ENCODE measurements at places on chromosomes 7 and 10.
A peak's percentile ranks its signal among the peaks of the same experiment; 100 is the strongest.

DNA sequence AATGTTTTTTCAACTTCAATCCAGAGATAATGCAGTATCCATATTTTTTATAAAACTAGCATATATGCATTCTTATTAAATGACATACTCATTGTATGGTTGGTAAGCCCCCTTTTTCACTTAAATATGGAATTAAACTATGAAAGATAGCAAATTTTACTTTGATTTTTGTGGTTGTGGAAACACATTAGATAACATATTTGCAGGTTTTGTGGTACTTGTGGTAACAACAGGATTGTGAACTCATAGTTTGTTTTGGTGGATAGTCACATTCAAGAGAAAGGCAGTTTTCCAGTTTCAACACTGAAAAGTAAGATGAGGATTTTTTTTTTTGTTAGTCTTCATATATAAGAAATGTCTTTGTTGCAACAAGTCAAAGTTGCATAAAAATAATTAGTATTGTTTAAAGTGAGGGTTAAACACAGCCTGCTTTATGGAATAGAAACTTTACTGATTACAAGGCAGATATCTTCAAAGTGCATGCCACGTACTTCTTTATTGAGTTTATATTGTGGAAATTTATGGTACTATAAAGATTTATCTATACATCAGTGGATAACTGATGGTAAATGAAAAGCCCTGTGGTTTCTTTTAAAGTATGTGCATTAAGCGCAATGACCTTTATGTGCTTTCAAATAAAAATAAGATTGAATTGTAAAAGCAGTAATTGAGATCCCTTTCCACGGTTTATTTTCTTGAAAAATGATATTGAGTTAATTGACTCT lies 39.7 kb upstream of the SEMA3D start:
- DNase-seq, result peak; percentile 10

GRCh38 chr7:15862016-15862780 lies 175.7 kb upstream of the MEOX2 start:
- DNase-seq, result no peak

GRCh38 chr7:41735206-41735605 lies 32.3 kb upstream of the INHBA start:
- DNase-seq, result no peak

GRCh38 chr10:123331438-123331837 lies 177.2 kb downstream of the BUB3 start:
- peak; percentile 8 for DNase-seq

DNA sequence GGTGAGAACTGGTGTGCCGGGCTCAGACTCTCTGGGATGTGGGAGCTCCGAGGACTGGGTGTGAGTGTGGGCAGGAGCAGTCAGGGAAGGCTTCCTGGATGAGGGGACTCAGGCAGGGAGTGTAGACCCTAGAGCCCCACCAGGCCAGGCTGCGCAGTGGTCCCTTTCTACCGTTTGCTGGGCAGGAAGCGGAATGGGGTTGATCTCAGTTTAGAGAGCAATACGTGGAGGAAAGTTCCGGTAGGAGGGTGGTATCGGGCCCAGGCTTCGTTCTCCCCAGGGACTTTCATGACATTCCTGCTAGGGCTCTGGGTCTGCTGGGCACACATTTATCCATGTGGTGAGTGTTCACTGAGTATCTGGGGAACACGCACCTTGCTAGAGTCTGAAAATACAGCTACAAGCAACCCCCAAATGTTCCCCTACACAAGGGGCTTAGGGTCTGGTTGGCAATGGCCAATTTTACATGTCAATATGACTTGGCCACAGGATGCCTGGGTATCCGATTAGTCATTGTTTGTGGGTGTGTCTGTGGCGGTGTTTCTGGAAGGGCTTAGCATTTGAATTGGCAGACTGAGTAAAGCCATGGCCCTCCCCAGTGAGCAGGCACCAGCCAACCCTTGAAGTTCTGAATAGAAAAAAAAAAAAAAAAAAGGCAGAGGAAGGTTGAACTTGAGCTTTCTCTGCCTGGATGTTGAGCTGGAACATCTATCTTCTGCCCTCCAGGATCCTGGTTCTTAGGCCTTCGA lies 20.8 kb downstream of the GHRHR start:
- DNase-seq, result peak; percentile 49

DNA sequence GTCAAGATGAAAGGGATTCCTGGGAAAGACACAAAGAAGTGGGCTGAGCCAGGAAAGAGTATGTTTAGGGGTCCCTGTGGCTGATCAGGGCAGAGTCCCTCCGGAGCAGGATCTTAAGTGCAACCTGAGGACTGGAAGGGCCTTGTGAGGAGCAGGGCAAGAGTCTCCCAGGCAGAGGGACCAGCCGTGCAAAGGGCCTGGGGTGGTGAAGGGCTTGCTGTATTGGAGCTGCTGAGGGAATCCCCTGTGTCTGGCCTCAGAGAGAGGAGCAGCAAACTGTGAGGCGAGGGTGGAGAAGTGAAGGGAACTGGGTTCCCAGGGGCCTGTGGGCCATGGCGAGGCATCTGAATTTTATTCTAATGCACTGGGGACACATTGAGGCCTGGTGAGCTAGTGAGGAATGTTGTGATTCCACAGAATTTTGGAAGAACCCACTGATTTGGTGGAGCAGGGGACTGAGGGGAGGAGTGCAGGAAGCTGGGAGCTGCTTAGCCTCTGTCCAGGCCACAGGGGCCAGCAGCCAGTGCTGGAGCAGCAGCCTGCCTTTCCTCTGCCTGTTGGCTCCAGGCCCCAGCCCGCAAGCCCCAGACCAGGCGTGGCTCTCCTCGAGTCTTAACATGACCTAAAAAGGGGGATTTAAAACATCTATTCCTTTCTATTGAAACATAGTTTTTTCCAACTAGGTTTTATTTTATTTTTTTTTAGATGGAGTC lies 138.4 kb upstream of the IGFBP3 start:
- no peak for DNase-seq

DNA sequence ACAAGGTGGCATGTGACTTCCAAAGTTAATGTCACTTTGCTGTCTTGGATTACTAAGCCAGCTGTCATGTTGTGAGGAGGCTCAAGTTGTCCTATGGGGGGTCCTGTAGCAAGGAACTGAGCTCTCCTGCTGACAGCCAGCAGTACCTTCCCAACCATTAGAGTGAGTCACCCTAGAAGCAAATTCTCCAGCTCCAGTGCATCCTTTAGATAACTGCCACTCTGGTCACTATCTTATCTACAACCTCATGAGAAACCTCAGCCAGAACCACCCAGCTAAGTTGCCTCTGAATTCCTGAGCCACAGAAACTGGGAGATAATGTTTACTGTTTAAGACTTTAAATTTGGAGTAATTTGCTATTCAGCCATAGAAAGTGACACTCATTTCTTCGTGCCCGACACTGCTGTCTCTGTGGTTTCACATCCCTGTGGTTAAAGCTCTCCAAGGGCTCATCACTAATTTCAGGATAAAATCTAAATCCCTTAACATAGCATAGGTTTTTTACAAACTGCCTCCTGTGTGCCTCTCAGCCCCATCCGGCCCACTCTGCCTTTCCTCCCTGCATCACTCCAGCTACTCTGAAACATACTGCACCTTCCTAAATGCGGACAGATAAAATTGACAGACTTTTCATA lies 83.5 kb downstream of the PRR15 start:
- DNase-seq, result no peak

GRCh38 chr7:43038254-43038653 lies 74.2 kb upstream of the HECW1 start:
- peak; percentile 43 for DNase-seq

- no peak for DNase-seq
Observed at GRCh38 chr7:16348251-16348650, 73.1 kb downstream of the CRPPA start.

- no peak for DNase-seq
Observed at GRCh38 chr10:26997610-26998009, 102.7 kb downstream of the ANKRD26 start.

GRCh38 chr7:114852293-114852692 lies 69.6 kb upstream of the MDFIC start:
- no peak for DNase-seq

- DNase-seq, result no peak
Observed at GRCh38 chr10:61120805-61121204, 176.8 kb upstream of the RHOBTB1 start.

DNA sequence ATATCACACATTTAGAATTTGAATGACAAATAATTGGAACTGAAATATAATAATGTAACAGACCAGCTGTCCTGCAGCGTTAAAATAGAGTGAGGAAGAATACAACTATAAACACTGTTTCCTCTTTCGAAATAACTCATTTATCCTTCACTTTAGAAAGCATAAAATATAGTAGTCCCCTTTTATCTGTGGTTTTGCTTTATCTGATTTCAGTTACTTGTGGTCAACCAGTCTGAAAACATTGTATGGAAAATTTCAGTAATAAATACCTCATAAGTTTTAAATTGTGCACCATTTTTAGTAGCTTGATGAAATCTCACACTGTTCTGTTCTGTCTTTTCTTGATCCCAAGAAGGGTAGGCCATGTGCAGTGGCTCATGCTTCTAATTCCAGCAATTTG lies 31.7 kb downstream of the POLR1F start:
- DNase-seq, result no peak

GRCh38 chr10:86164174-86164774 lies 202.3 kb downstream of the GRID1 start:
- DNase-seq, result no peak

Measured in EL (cell line).